ENCODE measurements at places on chromosomes 7 and 10. TPM values are rescaled to one million over a fixed set of nuclear protein-coding genes. Genes with fewer than 3 reads are reported as not detected.
A peak's percentile ranks its signal among the peaks of the same experiment; 100 is the strongest.

The LIPK gene
- not detected for total RNA-seq

GRCh38 chr10:60260321-60260720 lies 129.4 kb downstream of the ANK3 start:
- DNase-seq, result no peak

DNA sequence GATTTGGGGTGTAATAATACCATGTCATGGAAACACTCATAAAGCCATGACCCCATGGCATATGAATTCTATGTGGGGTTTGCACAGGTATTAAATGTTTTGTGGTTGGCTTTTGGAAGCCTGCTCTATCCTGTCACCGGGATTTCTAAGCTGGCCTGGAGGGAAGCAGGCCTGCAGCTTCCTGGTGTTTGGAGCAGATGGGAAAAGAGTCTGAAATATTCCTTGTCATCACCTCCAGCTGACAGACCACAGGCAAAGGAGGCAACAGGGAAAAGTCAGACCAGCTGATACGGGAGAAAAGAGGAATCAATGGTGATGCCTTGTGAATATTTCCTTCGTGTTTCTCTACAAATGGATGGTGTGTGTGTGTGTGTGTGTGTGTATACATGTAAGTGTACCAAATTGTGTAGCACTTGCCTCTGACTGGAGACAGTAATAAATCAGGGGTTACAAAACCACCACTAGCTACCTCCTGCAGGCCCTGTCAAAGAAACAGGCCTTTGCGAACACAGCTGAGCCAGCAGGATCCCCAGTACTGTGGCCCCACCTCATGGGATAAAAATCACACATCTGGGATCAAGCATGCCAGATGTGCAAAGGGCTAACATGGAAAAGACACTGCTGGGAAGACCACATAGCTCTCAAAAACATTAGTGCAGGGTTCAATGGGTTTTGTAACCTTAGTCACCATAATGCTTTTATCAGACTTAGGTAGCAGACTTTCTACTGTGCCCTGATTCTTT lies 120.8 kb upstream of the HPS1 start:
- no peak for DNase-seq

- DNase-seq, result peak; percentile 44
Measured at GRCh38 chr7:36015733-36016132, 137.3 kb upstream of the EEPD1 start.

GRCh38 chr10:69503001-69503895 lies 52.0 kb downstream of the TSPAN15 start:
- no peak for DNase-seq
